ENCODE measurements at places on chromosomes 5 and 9.

DNA sequence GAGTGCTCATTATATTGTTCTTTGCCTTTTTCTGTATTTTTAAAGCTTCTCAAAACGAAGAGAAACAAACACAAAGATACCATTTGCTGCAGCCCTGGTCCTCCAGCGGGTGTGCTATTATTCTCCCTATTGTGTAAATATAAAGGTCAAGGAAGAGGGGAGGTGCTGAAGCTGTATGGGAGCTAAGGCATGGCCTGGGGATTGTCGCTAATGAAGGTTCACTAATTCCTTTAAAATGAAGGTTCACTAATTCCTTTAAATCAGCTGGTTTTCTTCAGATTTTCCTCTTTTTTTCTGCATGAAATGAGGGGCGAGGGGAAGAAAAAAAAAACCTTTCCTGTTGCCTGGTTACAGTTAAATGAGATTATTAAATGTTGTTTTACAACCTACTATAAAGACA lies 74.5 kb upstream of the MAP1B start:
- DNase-seq: no peak

DNA sequence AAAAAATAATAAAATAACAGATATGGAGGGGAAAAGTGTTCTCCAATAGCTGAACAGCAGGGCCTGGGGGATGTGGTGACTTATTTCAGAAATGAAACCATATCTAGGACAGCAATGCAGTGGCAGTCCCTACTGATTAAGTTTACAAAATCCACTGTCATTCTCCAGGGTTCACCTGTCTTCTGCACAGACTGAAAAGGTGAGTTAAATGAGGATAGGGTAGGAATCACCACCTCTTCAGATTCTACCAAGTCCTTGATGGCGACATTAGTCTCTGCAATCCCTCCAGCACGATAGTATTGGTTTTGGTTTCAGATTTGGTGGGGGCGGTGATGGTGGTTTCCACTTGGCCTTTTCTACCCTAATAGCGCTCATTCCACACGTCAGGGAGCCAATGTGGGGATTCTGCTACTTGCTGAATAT lies 32.3 kb upstream of the NPM1 start:
- DNase-seq: no peak

GRCh38 chr9:128204858-128205257 lies 1.7 kb downstream of the DNM1 start:
- DNase-seq: no peak

- no peak for DNase-seq
These were observed 19.1 kb downstream of the OXCT1 start for GRCh38 chr5:41851116-41851515.

DNA sequence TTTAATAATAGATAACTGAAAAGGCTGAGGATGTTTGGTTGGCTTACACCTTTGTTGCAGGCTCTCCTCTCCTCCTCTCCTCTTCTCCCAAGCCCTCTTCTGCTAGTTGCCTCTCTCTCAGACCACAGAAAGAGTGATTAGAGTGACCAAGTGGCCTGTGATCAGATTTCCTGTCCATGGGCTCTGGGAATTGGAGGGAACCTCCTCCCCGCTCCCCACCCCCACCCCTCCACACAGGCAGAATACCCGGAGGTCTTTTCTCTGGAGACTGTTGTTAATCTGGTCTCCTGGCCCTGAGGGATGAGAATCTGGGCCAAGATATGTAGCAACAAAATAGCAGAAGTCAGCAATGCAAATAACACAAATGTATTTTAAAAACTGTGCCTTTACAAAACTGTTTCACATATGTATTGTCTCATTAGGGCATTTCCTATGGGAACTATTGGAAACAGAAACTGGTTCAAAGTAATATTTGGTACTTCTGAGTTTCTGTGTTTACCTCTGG lies 361.3 kb downstream of the NR2F1-AS1 start:
- no peak for DNase-seq
